CD4-positive, alpha-beta T cell treated with Interleukin-17A for 4 hours (primary cell): ENCODE measurements at places on chromosomes 5 and 9.
A peak's percentile ranks its signal among the peaks of the same experiment; 100 is the strongest.

- DNase-seq: no peak
Observed at GRCh38 chr9:129602598-129603415, 18.1 kb downstream of the C9orf50 start.

- no peak for DNase-seq
Observed at GRCh38 chr9:73210886-73211666, 59.4 kb downstream of the ANXA1 start.

DNA sequence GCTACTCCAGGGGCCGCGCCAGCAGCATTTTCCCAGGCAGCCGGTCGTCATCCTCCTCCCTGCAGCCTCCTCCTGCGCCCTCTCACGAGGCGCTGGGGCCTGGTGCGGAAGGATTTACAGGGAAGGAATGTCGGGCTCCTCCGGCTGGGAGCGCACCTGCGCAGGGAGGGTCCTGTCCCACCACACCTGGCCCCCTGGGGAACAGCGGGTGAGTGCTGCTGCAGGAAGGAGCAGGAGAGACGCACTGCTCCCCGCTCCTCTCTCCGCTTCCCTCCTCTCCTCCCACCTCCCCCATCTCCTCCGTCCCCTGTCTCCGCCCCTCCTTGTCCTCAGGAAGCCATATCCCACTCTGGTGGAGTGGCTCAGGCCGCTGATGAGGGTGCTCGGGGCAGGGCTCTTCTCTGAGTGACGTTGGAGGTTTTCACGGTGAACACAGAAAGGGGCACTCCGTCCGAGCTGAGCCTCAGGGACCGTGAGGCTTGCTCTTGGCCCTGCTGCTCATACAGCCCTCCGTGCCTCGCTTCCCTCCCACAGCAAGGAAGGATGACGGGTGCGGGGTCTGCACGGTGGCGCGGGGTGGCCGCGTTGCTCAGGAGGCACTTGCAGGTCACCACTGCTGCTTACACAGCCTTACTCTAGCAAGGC lies 31.3 kb downstream of the IRX4 start:
- DNase-seq: no peak

DNA sequence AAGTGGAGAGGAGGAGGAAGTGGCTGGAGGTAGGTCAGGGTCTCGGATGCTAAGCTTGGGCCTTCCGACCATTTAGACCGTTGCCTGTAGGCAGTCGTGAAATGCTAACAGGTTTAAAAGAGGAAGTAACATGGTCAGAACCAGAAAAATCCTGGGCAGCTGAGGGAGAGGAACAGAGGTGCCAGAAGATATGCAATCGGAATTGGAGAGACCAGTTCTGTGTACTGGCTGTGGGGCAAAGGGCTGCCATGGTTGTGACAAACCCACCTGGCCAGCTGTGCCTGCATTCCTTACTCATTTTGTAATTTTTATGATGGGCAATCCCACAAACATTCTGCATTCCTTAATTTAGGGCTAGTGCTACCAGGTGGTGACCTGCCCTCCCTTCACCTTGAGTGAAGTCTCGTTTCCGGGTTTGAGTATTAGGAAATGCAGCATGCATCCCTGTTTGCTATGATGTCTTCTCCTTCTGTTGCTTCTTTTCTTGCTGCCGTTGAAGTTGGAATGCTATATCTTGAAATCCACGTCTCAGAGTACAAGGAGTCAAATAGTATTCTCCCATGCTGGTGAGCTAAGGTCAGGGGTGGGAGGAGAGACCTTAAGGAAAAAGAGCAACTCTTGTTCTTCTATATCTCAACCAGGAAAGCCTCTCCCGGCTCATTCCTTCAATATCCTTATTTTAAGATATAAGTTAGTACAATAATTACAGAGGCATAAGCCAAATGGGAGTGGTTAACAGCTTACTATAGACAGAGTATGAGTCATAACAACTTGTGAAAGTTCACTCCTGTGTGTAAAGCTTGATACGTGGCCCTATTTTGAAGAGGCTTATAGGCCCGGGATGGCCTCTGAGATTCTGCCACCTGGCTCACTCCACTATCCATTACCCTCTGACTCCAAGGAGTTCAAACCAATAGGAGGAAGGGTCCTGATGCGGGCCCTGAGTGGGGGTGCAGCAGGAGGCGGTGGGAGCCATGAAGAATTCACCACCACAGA lies 37.0 kb downstream of the B4GALT1 start:
- DNase-seq: no peak

DNA sequence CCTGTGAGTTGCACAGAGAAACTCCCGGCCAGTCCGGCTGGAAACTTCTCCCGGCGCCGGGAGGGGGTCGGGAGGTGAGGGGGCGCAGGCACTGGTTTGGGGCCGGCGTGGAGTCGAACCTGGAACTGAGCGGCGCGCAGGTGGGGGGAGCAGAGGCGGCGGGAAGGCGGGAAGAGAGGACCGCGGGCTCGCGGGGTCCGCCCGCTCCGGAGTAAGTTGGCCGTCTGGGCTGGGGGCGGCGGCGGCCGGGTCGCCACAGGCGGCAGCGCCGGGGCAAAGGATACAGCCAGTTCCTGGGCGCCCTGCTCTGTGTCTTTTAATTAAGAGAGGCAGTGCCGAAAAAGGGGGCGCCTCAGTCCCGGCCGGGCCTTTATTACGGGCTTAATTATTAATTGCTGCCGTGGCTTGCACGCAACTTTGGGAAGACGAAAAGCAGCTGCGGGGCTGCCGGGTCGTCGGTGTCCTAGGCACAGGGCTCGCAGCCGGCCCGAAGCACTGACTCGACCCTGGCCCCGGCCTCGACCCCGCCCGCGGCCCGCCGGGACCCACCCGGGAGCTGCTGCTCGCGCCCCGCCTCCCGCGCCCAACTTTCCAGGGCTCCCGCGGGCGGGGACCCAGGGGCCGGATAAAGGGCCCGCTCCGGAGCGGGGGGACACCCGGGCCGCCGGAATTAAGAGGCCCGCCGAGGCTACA lies 1.1 kb downstream of the NTNG2 start:
- no peak for DNase-seq

DNA sequence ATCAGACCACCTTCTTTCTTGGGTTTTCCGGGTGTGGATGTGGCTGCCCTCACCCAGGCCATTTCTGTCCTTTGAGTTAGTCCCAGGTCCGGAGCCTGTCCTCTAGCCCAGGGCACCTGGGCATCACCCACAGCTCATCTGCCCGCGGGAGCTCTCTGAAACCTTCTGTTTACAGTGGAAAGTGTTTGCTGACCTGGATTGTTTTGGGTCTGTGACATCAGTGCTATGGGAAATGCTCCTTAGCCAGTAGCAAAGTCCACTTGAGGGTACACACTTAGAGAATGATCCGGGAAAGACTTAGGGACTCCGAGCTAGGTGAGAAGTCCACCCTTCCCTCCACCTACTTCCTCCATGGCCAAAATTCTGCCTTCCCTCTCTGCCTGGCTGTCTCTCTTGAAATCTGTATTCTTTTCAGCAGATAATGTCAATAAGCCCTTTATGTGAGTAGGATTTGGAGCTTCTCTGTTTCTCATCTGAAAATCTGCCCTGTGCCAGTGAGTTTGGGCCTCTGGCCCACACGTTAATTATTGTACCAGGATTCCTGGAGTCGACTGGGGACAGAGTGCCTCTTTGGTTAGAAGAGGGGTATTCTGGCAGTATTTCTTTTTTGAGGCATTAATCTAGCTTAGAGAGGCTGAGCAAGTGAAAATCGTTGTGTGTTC lies 19.9 kb downstream of the ABLIM3 start:
- DNase-seq: no peak

GRCh38 chr9:128103589-128103962 lies 24.0 kb downstream of the PTGES2 start:
- DNase-seq: peak; percentile 72

DNA sequence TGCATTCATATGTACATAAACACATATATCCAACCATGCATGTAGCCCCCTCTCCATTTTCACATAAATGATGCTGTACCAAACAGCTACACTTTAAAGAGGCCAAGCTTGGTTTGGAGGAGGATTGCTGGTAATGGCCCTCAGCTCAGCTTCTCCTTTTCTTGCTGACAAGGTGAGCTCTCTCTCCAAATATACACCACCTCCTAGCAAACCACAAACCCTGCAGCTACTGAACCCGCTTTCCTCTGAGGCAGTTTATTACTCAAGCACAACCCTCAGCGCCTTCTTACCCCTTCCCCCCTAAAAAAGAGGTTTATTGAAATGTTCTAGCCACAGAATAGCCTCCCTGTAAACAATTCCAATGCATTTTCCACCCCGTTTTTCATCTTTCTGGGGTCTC lies 54.0 kb downstream of the ALG2 start:
- no peak for DNase-seq

- peak; percentile 13 for DNase-seq
Observed at GRCh38 chr5:159965031-159965837, 43.7 kb upstream of the TTC1 start.

DNA sequence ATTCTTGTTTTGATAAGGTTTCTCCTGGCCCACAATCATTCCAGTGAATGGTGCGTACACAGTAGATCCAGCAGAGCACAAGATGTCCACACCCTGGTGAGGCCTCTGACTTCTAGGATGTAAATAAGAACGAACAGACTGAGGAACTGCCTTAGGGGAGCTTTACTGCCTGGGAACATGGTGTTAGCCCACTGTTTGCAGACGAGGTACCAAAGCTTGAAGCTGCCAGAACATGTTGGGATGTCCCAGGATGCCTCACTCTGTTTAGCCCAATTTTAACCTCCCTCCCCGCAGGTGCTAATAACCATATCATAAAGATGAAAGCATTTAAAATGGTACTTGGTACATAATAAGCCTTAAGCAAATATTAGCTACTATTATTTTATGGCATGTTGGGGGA lies 3.5 kb downstream of the LECT2 start:
- no peak for DNase-seq

DNA sequence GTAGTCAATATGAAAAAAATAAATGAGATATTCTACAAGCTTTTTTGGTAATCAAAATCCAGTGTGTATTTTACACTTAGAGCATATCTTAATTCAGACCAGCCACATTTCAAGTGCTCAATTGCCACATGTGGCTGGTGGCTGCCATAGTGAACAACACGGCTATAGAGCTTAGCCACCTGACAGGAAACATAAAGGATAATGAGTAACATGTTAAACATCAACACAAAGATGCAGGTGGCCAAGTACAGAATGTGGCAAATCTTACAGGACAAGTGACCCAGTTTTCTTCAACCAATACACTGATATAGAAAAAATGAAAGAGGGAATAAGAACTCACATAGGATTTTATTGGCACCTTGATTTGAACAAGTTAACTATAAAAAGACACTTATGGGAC lies 61.4 kb downstream of the KIF24 start:
- no peak for DNase-seq

GRCh38 chr5:10482791-10483530 lies 41.3 kb downstream of the ROPN1L start:
- no peak for DNase-seq

- no peak for DNase-seq
Observed at GRCh38 chr5:125215593-125215992, 469.2 kb upstream of the ZNF608 start.

DNA sequence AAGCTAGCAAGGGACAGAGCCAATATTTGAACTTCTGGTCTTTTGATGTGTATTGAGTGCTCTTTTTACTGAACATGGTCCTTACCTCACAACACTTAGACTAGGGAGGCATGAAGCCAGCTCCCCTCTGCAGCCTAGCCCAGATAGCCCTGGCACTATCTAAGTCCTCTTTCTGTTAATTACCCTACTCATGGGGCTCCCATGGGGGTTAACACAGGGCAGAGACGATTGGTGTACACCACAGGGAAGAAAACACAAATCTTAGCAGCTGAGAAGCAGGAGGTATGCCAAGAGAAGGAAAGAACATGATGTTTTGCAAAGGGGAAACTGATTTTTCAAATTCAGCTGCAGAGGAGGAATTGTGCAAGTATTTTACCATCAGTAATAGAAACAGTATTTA lies 383.8 kb downstream of the TMEM232 start:
- DNase-seq: no peak

DNA sequence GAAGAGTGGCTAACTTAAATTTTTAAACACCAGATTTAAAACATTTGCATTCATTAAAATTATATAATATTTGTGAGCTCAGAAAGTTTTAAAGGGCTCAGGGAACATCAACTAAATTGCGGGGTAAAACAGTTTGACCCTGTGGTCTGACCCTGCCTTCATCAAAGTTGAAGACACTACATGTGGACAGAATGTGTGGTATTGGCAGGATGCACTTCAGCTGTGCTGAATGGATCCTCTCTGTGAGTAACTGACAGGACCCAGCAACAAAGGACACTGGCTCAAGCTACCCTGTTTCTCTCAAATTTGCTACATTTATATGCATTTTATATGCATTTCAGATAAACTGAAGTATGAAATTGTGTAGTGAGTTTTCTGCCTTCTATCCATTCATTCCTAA lies 288.5 kb downstream of the ZNF608 start:
- no peak for DNase-seq

GRCh38 chr5:163915481-163915961 lies 410.1 kb downstream of the MAT2B start:
- no peak for DNase-seq

DNA sequence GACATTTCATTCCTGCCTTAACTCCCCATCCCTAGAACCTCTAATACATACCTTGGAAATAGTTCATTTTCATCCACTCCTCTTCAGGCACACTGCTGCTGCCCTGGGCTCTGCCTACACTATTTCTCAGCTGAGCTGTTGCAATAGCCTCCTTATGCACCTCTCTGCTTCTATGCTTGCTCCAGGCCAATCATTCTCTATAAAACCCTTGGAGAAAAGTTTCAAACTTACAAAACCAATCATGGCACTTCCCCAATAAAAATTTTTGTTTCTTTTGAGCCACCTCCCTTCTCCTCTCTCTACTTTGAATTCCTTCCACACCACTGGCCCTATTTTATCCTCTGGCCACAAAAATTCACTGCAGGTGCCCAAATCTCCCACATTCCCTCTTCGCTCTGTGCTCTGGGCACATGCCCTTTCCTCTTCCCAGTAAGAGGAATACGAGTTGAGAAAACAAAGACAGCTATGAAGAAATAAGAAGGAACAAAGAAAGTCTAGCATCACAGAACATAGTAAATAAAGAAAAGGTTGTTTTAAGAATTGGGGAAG lies 301.4 kb downstream of the ELAVL2 start:
- no peak for DNase-seq

DNA sequence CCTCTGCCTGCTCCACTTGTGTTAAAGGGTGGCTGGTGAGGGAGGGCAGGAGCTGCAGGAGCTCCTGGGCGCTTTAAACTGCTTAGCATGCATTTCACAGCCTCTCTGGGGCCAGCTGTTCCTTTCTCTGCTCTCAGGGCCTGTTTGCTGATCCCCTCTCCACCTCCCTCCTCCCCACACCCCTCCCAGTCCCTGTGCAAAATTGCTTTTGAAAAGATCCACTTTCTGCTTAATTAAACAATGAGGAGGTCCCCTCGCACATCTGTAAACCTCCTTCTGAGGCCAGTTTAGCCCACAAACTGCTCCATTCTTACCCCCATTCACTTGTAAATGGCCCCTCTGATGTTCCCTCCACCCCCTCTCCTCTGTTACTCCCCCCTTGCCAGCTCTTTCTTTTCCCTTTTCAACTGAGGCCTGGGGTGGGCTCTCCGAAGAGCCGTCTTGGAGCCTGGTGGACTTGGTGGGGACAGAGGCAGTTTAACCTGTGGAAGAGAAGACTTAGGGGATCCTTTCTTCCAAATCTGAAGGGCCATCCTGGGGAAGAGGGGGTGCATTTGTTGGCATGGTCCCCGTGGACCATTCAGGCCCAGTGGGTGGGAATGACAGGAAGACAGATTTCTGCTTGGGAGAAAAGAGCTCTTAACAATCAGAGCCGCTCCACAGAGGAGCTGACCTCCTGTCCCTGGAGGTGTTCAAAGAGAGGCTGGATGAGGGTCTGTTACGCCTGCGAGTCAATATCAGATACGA lies 12.0 kb downstream of the URM1 start:
- no peak for DNase-seq

GRCh38 chr5:172533399-172534228 lies 79.3 kb upstream of the SH3PXD2B start:
- DNase-seq: no peak

- DNase-seq: no peak
Observed at GRCh38 chr5:50700706-50701105, 34.3 kb downstream of the PARP8 start.

- peak; percentile 43 for DNase-seq
Observed at GRCh38 chr5:119274767-119275130, 81.1 kb upstream of the TNFAIP8 start.
